Endothelial cell of umbilical vein (primary cell): ENCODE measurements at places on chromosomes 6 and 20. TPM values are rescaled to one million over a fixed set of nuclear protein-coding genes. Genes with fewer than 3 reads are reported as not detected.

- DNase-seq: no peak
Measured at GRCh38 chr20:57902473-57902872, 192.7 kb upstream of the PMEPA1 start.

GRCh38 chr6:17839513-17840223 is 132.9 kb upstream of the NUP153 start:
- no peak for DNase-seq

GJA10 gene
- not detected in 2 replicates for polyA plus RNA-seq

GCLC gene
- polyA plus RNA-seq: 7.2 and 7.3 TPM in 2 replicates

GRCh38 chr20:18702736-18703135 is 110.8 kb upstream of the SCP2D1 start:
- DNase-seq: no peak

DNA sequence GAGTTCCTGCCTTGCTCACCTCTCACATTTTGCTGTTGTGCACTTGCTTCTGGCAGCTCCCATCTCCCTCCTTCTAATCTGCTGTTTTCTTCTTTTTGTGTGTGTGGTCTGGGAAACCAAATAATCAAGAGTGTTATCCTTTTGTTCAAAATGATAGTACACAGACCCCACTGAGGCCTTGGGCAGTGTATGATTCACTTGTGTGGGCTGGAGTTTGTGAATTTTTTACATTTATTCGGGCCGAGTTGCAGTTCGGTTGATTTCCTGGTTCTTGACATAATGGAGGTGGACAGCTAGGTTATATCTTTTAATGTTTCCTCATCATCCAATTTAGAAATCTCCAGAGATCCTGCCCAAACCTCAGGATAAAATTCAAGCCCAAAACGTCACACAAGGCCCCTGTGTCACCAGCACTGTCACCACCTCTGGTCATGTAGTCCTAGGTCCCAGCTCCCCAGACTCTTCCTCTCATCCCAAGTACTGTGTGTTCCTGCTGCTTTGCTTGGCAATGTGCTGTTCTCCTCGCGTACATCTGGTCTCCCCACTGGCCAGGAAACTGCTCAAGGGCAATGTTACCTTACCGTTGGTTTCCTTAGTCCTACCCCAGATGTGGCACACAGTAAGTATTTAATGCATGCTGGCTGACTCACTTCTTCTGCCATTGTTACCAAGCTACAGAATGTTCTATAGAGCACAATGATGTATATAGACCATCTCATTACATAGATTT is 55.7 kb upstream of the PHACTR2 start:
- DNase-seq: no peak

LCA5 gene
- 0.43 and 0.57 TPM in 2 replicates for polyA plus RNA-seq

MCHR2 gene
- not detected in 2 replicates for polyA plus RNA-seq

LHFPL5 gene
- polyA plus RNA-seq: not detected in 2 replicates

GRCh38 chr6:26249957-26250697 is 114.9 kb upstream of the BTN3A2 start:
- peak; percentile 87 for DNase-seq

- DNase-seq: no peak
Measured at GRCh38 chr20:40477805-40478204, 211.2 kb downstream of the MAFB start.

FILIP1 gene
- 2.8 and 2.9 TPM in 2 replicates for polyA plus RNA-seq

SMPDL3A gene
- 4.2 and 7.0 TPM in 2 replicates for polyA plus RNA-seq

DNA sequence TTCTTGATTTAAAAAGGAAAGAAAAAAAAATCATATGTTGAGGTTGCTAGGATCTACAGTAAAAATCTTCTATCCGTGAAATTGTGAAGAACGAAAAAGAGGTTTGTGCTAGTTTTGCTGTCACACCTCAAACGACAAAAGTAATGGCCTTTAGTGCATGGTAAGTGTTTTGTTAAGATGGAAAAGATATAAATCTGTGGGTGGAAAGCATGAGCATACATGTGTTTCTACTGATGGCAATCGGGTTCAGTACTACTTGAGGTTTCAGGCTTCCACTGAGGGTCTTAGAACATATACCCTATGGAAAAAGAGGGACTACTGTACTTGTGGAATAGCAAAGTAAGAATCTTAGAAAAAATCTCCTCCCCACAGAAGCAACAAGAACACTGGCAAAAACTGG is 58.0 kb downstream of the AHI1 start:
- DNase-seq: peak; percentile 1

SPAG4 gene
- polyA plus RNA-seq: 9.5 and 12.3 TPM in 2 replicates

DNA sequence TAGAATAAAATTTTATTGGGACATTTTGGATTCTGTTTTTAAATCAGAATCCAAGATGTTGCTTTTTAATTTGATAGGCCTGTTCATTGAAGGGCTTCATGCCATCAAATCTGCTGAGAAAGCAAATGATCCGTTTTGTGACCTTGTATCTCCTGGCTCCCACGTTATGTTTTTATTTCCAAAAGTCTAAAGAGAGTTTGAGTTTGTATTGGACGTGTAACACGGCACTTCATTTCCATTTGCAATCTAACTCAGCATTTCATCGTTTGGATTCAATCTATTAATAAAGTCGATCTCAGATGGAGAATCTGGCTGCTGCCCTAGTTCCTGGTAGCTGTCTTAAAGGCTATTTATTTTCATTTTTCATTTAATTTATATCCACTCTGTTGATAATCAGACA is 17.0 kb downstream of the KIF25 start:
- no peak for DNase-seq

EBF4 gene
- 2.5 and 2.7 TPM in 2 replicates for polyA plus RNA-seq

DNA sequence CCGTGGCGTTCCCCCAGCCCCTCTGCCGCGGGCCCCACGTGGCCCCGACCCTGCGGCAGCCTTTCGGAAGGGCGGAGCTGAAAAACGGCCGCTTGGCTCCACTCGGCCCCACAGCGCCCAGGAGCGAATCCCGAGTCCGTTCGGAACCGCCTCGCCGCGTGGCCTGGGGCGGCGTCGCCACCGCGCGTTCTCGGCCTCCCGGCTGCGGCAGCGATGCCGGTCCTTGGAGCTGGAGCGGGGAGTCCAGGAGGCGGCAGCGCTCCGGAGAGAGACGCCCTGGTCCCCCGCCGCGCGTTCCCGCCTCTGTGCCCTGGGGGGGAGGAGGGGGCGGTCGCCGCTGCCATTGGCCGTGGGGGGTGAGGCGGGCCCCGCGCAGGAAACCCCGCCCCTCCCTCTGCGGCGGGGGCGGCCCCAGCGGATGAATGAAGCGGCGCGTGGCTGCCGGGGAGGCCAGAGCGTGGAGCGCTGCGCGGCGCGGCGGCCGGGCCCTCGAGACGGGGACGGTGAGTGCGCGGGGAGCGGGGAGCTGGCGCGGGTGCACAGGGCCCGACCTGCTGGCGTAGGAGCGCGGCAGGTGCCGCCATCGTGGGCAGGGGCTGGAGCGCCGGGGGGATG is at the start of gene SLCO4A1:
Gene SLCO4A1 (plus strand): TSS at position 453 of the 615 bp plus-strand sequence. CDS start 13,952 bp downstream, outside the sequence.
- peak; percentile 56 for DNase-seq

- no peak for DNase-seq
Measured at GRCh38 chr6:127878115-127878514, 22.7 kb downstream of the THEMIS start.

- DNase-seq: no peak
Measured at GRCh38 chr6:70575899-70576495, 9.3 kb downstream of the SDHAF4 start.

- DNase-seq: peak; percentile 31
Measured at GRCh38 chr6:56862415-56863175, 92.3 kb upstream of the BEND6 start.

DNA sequence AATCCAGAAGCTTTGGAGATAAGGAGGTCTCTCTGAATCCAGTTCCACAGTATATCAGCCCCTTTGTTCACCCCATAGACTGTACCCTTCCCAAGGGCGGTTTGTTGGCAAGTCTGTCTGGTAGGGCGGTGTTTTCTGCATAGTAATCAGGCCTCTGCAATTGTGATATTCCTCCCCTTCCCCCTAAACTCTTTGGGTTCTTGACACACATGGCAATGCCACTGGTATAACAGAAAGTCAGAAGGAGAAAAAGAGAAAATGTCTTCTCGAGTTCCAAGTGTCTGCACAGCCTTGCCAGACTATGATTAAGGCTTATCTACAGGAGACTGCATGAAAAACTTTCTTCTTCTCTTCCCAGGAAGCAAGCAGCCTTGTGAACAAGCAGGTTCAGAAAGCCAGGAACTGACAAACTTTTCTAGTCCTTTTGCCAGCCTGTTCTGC is 45.6 kb downstream of the FOXO3 start:
- no peak for DNase-seq

TEAD3 gene
- polyA plus RNA-seq: 1.6 and 1.7 TPM in 2 replicates

DNA sequence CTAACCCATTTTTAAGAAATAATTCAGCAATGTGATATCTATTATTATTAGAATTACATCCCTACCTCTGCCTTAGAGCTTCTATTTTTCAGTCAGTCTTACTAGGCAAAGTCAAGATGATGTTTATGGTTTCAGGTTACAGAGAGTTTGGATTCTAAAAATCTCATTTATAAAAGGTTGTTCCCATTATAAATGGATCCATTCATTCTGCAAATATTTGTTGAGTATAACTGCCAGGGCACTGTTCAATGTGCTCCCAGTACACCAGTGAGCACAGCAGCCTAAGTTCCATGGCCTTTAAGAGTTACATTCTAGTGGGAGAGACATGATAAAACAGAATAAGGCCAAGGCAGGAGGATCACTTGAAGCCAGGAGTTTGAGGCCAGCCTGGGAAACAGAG is 75.9 kb upstream of the EYA4 start:
- no peak for DNase-seq

CCR6 gene
- not detected in 2 replicates for polyA plus RNA-seq

DNA sequence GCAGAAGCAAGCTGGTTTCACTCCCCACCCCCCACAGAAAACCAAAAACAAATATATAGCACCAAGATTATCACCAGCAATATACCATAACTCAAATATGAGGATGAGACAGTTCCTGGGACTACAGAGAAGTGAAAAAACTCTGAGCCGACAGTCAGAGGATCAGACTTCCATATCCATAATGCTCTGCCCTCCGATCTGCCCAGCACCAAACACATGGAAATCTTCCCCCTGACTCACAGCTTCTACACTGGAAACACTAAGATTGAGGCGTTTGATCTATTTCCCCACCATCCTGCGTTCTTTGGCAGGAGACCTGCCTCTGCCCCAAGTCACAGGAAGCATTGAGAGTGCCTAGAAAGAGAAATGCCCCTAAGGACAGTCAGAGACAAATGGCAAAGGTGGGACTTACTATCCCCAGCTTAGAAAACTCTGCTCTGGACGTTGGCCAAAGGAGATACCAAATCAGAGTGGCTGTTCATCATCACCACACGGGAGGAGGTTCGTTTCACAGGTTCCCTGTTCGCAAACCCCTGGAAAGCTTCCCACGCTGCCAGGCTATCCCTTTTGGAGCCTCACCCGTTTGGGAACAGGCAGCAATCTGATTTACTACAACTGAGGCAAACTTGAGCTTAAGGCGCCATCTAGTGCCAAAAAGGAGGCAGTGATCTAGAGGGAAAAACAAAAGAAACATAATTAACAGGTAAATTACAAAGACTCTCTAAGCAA is 48.7 kb upstream of the SRSF6 start:
- DNase-seq: peak; percentile 38

DNA sequence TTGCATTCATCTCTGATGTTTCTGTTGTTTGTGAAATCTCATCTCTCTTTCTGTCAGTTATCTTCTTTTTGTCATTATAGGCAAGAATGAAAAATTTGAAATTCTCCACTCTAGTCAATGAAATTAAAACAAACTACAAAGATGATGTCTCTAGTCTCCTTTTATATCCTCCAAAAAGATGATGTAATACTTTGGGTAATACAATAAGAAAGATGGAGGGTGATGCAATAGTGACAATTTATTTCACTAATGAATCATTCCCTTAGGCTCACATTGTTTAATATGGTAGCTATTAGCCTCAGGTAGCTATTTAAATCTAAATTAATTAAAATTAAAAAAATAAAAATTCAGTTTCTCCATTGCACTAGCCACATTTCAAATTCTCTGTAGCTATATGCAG is 145.4 kb downstream of the UST start:
- DNase-seq: no peak

- DNase-seq: no peak
Measured at GRCh38 chr6:77401231-77401630, 62.1 kb downstream of the HTR1B start.

SLC22A16 gene
- not detected in 2 replicates for polyA plus RNA-seq

GRCh38 chr20:25083773-25084625 is 2.1 kb upstream of the VSX1 start:
- DNase-seq: no peak

- no peak for DNase-seq
Measured at GRCh38 chr6:125868252-125868651, 77.5 kb downstream of the NCOA7 start.

GRCh38 chr6:136341967-136342366 is 52.3 kb upstream of the BCLAF1 start:
- no peak for DNase-seq

- DNase-seq: no peak
Measured at GRCh38 chr6:154752022-154752421, 18.8 kb downstream of the SCAF8 start.

MUC22 gene
- polyA plus RNA-seq: not detected in 2 replicates

DNA sequence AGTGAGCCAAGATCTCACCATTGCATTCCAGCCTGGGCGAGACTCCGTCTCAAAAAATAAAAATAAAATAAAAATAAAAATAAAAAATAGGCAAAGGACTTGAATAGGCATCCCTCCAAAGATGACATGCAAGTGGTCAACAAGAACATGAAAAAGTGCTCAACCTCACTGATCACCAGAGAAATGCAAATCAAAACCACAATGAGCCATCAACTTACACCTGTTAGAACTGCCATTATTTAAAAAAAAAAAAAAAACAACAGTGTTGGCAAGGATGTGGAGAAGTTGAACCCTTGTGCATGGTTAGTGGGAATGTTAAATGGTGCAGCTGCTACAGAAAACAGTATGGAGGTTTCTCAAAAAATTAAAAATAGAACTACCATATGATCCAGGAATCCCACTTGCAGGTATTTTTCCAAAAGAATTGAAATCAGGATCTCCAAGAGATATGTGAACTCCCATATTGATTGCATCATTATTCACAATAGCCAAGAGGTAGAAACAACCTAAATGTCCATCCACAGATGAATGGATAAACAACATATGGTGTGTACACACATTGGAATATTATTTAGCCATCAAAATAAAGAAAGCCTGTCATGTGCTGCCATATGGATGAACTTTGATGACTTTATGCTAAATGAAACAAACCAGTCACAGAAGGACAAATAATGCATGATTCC is 2.8 kb downstream of the C20orf203 start:
- no peak for DNase-seq

GRCh38 chr6:156980515-156980914 is 203.3 kb downstream of the ARID1B start:
- DNase-seq: no peak

MROH8 gene
- polyA plus RNA-seq: 0.73 and 1.3 TPM in 2 replicates

DNA sequence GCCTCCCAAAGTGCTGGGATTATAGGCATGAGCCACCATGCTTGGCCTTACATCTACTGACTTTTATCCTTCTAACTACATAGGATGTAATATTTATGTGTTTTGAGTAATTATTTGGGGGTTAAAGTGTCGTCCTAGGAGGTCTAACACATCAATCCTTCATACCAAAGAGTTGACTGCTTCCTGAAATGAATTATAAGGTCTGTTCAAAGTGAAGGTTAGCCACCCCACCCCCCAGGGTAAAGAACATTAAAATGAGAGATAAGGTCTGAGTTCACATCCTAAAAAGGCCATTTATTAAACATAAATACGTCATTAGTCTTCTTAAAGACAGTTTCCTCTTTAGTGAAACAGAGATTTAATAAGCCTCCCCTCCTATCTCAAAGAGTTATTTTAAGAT is 33.8 kb downstream of the TNFAIP3 start:
- DNase-seq: peak; percentile 66

- no peak for DNase-seq
Measured at GRCh38 chr6:116012471-116012949, 48.2 kb downstream of the FRK start.

AVP gene
- polyA plus RNA-seq: not detected in 2 replicates

GRCh38 chr6:159620947-159621346 is 72.1 kb downstream of the SOD2 start:
- DNase-seq: no peak

PLCB4 gene
- 0.37 and 0.38 TPM in 2 replicates for polyA plus RNA-seq
